CD4-positive, alpha-beta T cell treated with Interleukin-2 at 100 ng/mL for 4 hours (primary cell): ENCODE measurements at places on chromosomes 1 and 21.

GRCh38 chr1:157287462-157287861 lies 149.3 kb upstream of the ETV3 start:
- no peak for DNase-seq

DNA sequence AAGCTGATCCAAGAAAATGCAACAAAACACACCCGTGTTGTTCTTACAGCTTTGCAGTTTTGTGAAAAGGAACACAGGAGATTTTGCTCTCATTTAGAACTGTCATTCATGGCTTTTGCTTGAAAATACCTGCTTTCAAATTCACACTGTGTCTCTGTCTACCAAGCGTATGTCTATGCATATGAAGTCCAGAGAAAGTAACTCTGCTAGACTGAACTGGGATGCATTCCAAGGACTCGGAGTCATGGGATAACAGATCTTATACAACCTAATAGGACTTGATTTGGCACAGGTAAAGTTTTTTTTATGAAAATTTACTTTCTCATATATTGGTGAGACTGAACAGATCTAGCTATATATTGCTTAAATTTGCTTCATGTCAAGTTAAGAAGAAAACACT lies 102.4 kb downstream of the PTGER3 start:
- no peak for DNase-seq

- no peak for DNase-seq
These were observed 33.4 kb upstream of the USH2A start for GRCh38 chr1:216456682-216457081.

DNA sequence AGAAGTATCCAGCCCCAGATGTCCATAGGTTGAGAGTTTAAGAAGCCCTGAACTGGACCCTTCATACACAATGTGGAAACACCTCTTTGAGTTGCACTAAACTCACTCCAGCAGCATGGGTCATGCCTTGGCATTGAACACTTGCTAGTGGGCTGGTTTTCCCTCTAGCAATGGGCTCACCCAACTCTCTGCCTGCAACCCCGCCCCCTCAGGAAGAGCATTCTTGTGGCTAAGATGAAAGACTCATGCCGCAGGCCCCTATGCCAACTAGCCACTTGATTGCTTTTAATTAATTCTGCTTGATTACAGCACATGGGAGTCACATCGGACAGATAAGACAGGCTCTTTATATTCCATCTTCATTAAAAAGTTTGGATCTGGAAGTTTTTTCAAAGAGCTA lies 136.5 kb upstream of the GJB5 start:
- no peak for DNase-seq

DNA sequence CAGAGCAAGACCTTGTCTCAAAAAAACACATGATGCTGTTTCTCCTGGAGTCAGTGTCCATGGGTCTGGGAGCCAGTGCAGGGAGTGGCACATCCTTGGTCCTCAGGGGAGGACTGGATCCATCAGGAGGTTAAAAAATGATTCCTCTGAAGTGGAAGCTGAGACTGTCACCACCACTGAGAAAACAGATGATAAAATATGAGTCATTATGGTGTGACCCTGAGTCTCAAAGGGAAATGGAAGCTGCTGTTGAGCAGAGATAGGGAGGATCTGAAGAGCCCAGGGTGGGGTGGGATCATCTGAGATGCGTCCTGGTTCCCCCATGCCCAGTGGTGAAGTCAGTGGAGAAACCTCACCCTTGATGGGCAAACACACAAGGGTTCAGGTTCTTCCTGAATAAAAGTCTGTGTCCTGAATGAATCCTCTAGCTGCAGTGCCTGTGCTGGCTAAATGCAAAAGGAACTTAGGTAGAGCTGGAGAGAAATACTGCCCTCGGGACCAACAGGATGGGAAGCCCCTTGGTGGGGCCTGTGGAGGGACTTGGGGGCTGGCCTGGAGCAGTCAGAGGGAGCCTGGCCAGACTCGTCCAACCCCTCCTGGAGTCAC lies 61.6 kb upstream of the TENT5B start:
- no peak for DNase-seq

- no peak for DNase-seq
These were observed 530.8 kb upstream of the BEND5 start for GRCh38 chr1:49307457-49307856.

DNA sequence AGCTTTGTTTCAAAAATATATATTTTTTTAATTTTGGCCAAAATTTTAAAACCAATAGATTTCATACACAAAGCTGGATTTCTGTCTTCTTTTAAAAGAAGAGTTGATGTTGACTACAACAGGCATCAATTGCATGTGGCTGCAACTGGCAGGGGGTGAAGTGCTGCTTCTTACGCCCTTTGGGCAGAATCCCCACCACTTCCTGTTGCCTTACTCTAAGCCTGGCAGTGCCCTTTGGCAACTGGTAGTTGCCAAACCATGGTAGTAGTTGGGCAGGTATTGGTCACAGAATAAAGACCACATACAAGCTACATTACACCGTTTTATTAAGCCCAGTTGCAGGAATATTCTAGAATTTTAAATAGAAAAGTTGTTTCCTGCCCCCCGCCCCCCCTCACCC lies 17.0 kb downstream of the LAMC2 start:
- DNase-seq, result no peak

DNA sequence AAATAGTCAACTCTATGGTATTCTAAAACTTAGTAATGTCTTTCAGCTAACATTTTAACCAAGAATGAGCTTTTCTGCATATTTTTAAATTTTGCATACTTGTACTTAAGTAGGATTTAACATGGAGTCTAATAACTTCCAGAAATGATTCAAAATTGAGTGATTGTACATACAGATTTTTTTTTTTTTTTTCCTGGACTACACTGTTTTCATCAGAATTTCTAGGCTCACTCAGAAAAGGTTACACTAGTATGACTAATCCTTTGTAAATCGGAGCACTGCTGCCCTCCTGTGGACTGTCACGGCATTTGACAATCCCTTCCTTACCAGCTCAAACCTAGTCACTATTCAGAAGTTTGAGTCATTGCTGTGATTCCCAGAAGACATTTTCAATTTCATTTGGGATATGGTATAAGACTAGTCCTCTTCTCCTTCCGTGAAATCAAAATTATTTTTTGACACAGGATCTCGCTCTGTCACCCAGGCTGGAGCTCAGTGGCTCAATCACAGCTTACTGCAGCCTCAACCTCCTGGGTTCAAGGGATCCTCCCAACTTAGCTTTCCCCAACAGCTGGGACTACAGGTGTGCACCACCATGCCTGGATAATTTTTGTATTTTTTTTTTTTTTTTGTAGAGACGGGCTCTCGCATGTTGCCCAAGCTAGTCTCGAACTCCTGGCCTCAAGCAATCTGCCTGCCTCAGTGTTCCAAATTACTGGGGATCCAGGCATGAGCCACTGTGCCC lies 45.5 kb downstream of the CD46 start:
- peak; percentile 84 for DNase-seq

GRCh38 chr1:61926597-61926996 lies 184.3 kb downstream of the PATJ start:
- DNase-seq, result no peak

DNA sequence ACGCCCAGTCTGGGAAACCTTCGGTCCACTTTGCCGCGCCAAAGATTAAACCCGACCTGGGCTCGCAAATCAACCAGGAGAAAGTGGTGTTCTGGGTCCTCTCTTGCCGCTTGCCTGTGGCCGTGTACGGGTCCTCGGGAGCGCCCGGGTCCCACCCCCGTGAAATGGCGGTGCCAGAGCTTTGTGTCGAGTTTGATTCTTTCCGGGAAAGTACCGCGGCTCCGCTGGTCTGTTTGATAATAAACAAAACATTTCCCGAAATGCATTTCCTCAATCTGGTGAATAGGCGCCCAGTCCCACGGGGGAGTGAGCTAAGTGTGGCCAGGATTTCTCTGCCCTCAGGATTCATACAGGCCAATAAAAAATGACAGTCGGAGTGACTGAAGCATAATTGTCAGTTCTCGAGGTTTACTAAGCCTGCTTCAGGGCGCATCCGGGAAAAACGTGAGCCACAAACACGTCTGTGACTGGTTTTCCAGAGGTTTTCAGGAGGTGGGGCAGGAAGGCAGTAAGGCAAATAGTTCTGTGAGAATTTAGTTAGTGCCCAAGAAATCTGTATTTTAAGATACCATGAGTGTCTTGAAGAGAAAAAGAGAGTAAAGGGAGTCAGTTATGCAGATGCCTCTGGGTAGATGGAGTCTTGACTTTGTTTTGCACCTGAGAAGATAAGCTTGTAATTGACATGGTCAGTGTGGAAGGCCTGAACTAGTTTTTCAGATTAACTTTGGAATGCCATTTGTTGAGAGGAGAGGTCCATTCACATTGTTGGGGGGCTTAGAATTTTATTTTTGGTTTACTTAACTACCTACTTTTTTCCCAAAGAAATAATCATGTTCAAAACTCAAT lies 675 bp downstream of the IFNAR1 start:
- peak; percentile 74 for DNase-seq

GRCh38 chr21:20703112-20703767 lies 295.0 kb upstream of the NCAM2 start:
- no peak for DNase-seq

DNA sequence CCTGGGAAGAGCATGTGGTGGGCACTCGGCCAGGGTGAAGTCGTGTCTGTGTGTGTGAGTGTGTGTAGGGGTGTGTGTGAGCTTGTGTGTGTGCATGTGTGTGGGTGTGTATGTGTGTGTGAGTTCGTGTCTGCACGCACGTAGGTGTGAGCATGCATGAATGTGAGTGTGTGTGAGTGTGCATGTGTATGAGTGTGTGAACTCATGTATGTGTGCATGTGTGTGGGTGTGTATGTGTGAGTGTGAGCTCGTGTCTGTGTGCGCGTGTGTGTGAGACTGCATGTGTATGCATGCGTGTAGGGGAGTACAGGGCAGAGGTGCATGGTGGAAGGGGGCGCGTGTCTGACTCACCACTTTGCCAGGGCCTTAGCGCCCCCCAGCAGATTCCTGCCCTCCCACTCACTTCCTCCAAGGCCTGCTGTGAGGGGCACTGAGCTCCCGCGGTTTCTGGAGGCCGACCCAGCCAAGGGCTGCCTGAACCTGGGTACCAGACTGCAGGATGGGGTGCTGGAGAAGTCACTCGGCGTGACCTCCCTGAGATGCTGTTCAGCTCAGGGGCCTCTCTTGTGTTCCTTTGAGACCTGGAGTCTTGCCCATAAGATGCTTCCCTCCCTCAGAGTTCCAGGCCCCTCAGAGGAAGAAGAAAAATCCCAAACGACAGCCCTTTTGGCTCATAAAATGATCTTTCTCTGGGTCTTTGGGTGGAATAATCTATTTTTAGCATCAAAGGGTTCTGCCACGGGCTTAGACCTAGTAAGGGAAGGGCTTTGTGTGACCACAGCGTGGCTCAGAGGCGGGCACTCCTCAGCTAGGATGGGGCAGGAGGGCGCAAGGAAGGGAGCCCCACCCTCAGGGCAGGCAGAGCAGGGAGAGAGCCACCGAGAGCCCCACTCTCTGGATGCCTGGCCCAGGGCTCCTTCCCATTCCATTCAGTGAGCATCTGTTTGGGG lies 41.1 kb upstream of the RUNX3 start:
- no peak for DNase-seq

GRCh38 chr1:247172996-247173395 lies 1.2 kb upstream of the ZNF124 start:
- no peak for DNase-seq

DNA sequence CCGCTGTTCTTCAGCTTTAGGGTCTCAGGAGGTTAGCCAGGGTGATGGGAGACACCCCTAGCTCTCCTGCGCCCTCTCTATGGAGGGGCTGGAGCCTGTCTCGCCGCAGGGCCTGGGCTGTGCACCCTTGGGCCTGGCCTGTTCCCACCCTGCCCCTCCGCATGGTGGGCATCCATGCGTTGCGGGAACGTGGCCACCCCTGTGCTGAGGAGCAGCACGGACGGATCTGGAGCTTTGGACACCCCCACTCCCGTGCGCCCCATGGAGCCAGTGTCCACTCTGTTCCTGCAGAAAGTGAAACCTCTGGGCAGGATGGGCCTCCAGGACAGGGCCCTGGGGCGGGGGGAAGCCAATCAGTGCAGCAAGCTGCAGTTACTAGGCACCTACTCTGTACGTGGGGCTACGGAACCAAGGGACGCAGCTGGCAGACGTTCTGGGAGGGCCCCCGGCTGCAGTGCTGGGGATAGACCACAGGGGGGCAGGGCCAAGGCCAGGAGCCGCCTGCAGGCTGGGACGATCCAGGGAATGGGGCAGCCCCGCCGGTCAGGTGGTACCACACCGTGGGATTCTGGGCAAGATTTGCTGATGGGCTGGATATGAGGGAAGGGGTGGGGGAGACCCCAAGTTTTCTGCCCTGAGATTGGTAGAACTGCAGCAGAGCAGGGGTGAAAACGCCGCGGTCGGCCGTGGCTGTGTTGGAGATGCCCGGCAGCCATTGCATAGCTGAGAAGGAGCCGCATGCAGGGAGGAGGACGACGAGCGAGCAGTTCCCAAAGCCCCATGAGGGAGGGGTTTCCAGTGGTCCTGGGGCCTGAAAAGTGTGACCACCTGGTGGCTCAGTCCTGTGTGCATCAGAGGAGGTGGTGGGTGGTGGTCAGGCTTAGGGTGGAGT lies 43.3 kb downstream of the TP73 start:
- DNase-seq, result peak; percentile 7

DNA sequence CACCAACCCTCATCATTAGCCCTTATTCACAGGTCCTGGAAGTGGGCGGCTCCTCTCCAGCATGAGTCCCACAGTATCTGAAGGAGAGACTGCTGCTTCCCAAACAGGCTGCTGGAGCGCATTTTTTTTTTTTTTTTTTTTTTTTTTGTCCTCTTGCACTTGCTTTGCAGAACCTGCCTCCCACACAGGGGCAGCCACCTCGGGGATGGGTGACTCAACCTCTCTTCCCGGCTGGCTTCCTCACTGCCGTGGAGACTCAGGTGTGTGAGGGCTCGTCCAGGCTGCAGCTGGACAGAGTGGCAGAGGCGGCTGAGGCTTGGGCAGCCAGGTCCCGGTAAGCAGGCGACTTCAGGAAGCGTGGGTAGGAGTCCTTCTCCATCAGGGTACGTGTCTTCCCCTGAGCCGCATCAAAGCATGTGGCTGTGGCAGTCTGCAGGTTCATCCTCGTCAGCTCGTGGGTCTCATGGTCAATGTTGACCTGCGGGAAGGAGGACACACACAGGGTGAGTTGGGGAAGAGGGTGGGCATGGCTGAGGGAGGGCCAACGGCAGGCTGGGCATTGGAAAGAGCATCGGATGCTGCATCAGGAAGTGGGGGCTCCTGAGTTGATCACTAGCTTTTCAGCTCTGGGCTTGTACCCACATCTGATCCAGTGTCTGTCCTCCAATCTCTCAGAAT lies 4.0 kb downstream of the RGS16 start:
- DNase-seq, result no peak

- no peak for DNase-seq
These were observed 87.4 kb downstream of the UBR4 start for GRCh38 chr1:19122668-19123067.

DNA sequence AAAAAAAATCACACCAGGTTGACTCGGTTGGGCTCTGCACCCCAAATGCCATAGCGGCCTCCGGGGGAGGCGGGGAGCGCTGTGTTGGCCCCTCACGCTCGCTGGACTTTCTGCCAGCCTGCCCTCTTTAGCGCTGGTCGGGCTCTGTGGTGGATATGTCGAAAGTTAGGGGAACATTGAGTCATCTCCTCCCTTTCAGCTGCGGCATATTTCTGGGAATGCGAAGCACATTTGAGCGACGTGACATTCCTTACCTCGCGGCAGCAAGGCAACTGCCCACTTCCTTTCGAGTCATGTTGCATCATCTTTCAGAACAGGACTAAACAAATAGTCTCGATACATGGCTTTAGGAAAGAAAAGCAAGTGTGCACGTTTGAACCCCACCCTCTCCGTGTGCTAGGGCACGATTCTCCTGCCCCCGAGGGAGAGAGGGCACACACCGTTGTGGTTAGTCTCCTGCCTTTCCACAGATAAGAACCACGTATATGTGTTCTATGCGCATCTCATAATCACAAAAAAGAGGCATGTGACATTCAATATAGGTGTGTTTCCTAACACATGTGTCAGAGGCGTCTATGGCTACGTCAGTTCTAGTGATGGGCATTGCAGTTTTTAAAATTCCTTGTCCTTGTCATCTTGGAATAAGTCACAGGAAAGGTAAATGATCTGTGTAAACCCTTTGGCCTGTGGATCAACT lies 105.9 kb upstream of the SLC45A1 start:
- DNase-seq, result no peak
